ENCODE measurements at places on chromosomes 2 and 18.

GRCh38 chr2:182359027-182359989, 67.5 kb downstream of the PDE1A start:
- DNase-seq = no peak

DNA sequence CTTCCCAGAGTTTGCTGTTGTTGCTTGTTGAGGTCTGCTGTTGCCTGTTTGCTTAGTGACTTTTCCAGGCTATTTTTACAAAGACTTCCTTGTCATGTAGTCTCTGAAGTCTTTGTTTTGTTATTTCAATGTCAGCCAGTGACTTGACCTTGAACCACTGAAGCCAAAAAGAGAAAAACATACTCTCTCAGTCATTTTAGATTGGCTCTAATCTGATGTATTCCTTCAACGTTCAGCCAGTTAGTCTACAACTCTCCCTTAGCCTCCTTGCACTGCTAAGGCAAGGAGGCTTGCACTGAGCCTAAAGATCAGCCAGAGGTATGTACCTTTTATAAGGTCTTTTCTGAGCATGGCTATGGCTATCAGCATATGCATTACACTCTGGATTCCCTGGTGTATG, 27.9 kb downstream of the KIAA1328 start:
- DNase-seq = no peak

DNA sequence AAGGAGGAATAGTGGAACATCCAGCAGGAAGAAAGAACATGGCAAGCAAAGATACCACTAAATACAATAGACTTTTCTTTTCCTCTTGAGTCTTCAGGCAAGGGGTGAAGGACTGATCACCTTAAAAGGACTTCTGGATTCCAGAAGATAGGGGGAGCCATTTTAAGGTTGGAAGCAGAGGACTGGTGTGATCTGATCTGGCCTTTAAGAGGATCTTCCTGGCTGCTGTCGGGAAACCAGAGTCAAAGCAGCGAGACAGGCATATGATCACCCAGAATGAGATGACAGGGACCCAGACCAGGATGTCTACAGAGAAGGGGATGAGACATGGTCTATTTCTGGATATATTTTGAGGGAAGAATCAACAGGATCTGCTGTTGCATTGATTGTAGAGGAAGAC, 558.0 kb downstream of the STK39 start:
- DNase-seq = no peak

DNA sequence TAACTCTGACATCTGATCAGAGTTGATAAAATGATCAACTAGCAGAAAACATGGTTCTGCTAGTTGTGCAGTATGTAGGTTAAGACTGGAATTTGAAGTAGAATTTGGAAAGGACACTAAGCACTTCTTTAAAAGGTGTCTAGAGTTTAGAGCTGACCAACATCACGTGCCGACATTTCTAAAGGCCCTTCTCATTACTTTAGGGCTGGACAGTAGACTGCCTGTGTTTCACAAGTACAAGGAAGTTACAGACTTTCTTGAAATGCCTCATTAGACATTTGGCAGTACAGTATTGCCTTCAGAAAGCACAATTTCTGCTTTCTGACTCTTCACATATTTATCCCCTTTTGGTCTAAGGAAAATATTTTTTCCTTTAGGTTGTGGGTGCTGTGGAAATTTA, 255.3 kb downstream of the ZNF385B start:
- DNase-seq = no peak

GRCh38 chr2:132951008-132951714, 281.2 kb upstream of the LYPD1 start:
- no peak for DNase-seq

DNA sequence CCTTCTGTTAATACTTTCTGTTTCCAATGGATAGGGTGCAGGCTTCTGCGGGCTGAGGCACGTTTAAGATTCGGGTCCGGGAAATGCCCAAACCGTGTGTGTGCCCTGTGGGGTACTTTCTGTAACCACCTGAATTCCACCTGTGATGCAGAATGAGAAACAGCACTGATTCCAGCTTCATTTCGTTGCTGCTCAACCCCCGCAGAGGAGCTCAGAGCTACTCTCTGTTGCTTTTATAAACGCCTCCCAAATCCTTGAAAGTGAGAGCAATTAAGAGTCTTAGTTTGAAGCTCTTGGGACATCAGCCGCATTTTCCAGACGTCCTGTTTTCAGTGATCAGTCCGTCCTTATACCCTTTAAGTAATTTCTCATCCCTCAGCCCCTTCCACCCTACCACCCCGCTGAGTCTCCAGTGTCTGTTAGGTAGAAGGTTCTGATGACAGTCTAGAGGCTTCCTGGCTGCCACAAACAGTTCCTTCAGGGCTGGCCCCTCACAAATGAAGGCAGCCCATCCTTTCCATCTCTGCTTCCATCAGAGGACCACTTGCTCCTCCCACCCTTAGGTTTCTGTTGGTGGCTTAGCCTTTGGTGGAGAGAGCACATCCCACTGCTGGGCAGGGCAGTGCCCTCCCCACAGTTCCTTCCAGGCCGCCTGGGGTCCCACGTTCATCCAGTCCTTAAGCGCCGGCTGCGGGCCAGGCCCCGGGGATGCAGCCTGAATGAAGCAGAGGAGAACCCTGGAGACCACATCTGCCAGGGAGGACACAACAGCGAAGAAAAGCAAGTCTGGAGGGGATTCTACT, 230.1 kb downstream of the SEPTIN10 start:
- DNase-seq = no peak

DNA sequence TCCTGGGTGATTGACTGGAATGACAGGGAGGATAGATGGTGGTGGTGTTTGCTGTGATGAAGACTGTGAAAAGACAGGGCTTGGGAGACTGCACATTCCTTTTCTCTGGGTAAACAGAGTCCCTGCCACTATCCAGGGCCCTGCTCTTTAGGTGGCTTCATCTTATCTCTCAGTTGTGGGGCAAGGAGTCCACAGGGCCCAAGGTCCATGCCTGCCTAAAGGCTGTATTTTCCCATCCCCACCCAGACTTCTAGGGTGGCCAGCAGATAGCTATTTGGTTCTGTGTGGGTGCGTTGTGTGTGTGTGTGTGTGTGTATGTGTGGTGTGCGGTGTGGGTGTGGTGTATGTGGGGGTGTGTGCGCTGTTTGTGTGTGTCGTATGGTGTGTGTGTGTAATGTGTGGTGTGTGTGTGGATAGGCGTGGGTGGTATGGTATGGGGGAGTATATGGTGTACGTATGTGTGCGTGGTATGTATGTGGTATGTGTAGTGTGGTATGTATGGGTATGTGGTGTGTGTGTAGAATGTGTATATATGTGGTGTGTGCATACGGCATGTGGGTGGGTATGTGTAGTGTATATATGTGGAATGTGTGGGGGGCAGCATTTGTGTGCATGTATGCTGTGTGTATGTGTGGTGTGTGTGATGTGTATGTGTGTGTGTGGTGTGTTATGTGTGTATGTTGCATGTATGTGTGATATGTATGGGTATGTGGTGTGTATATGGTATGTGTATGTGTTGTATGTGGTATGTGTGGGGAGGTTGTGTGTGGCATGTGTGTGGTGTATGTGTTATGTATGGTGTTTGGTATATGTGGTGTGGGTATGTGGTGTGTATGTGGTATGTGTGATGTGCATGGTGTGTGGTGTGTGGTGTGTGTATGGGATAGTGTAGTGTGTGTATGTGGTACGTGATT, 10.5 kb upstream of the XRCC5 start:
- no peak for DNase-seq

DNA sequence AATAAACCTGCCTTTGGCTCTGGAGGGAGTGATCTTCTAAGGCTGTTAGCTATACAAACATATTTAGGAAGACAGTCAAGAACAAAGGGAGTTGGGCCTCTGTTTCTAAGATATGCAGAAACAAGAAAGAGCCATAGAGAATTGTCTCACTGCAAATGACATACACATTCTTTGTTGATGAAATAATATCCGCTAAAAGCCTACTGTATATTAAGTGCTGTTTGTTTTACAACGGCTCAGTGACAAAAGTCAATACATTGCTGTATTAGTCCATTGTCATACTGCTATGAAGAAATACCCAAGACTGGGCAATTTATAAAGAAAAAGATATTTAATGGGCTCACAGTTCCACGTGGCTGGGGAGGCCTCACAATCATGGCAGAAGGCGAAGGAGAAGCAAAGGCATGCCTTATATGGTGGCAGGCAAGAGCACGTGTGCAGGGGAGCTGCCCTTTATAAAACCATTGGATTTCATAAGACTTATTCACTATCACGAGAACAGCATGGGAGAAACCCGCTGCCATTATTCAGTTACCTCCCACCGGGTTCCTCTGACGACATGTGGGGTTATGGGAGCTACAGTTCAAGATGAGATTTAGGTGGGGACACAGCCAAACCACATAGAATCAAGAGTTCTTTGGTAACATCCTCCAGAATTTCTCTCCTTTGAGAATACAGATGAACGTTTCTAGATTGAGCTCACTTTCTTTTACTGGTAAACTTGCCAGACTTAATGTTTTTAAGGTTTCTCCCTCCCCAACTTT, 157.8 kb downstream of the PIK3C3 start:
- no peak for DNase-seq
